HCT116 (cell line): ENCODE measurements at places on chromosomes 2 and 18. TPM values are rescaled to one million over a fixed set of nuclear protein-coding genes. Genes with fewer than 3 reads are reported as not detected.
A peak's percentile ranks its signal among the peaks of the same experiment; 100 is the strongest.

DNA sequence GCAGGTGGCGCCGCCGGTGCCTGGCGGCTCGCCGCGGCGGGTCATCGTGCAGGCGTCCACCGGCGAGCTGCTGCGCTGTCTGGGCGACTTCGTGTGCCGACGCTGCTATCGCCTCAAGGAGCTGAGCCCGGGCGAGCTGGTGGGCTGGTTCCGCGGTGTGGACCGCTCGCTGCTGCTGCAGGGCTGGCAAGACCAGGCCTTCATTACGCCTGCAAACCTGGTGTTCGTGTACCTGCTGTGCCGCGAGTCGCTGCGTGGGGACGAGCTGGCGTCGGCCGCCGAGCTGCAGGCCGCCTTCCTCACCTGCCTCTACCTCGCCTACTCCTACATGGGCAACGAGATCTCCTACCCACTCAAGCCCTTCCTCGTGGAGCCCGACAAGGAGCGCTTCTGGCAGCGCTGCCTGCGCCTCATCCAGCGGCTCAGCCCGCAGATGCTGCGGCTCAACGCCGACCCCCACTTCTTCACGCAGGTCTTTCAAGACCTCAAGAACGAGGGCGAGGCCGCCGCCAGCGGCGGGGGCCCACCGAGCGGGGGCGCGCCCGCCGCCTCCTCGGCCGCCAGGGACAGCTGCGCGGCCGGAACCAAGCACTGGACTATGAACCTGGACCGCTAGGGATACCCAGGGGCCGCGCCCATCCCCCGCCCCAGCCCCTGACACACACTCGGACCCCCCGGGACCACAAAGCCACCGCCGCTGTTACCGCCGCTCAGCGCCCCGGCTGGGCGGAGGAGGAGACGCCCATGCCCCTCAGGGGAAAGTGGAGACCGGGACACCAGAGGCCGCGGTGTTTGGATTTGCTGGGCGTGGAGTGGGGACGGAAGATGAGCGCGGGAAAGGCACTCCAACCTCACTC lies 1.1 kb downstream of the CDK5R2 start:
- no peak for DNase-seq

DNA sequence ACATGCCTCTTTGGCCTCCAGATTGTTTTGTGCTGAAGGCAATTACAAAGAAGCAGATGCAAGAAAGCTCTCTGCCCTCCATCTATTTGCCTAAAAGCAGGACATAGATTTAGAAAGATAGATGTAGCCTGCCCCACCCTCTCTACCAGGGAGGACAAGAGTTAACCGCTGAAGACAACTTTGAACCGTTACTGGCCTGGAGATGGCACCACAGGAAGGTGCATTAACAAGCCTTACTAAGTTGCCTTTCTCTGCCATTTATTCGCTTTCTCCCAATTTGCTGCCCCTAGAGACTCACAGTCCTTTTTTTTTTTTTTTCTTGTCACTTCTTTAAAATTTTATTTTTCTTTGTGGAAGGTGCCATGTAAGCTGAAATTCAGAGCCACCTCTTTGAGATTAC lies 28.8 kb upstream of the RMDN2 start:
- no peak for DNase-seq

DNA sequence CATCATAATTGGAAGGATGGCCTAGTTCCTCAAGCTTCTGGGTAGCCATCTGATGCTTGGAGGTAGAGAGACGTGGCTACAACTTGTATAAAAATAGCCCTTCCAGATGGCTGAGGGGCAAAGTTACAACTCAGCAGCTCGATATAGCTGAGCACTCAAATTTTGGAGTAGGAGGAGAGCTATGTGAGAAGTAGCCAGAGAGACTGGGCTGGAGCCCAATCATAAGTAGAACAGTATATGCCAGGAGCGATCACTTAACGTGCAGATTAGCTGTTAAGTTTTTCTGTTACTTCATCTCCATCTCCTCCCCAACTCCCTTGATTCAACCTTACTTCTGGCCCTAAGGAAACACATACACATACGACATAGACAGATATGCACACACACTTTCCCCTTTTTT lies 28.8 kb downstream of the CNRIP1 start:
- no peak for DNase-seq

- no peak for DNase-seq
Measured at GRCh38 chr2:144438801-144439631, 80.9 kb downstream of the ZEB2 start.

Gene EFR3B
- total RNA-seq = 0.96 TPM

- no peak for DNase-seq
Measured at GRCh38 chr18:25144820-25145219, 207.1 kb downstream of the ZNF521 start.

DNA sequence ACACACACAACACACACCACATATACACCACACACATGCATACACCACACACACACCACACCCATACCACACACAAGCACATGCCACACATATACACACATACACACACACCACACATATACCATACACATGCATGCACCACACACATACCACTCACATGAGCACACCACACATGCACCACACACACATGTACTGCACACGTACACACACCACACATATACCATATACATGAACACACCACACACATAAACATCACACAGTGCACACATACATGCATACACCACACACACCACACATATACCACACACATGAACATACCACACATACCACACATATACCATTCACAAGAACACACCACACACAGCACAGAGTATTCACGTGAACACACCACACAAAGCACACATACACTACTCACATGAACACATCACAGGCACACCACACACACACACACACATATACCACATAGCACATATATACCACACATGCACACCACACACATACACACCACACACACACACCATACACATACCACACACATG lies 219.9 kb upstream of the RAB6C start:
- no peak for DNase-seq

DNA sequence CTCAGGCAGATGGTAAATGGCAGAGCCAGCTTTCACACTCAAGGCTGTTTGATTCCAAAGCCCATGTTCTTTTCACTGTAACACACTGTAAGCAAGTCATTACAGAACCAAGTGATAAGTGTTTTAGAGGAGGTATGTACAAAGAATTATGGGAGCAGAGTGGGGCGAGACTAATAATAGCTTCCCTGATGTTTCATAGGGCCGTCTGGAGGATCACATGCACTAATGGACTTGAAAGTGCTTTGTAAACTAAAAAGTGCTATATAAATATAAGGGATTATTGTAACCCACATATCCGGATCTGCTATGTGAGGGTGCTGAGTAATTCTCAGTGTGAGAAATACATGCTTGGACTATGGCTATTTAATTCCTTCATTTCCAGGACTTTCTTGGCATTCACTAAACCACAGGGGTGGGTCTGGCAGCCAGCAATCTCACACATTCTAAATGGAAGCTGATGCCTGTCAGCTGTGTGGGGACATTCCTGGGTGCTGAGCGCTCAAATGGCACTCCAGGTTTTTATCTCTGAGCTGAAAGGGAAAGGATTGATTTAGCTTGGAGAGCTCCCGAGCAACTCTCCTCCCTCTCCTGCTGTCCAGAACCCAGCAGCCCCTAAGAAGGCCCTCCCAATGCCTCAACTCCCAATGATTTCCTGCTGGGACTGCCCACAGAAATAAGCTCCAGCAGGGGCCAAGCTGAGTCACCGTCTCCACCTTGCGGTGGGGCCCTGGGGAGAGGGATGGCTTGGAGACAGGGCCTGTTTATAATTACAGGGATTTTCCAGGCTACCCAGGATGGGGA lies 222.8 kb downstream of the SOX11 start:
- no peak for DNase-seq

DNA sequence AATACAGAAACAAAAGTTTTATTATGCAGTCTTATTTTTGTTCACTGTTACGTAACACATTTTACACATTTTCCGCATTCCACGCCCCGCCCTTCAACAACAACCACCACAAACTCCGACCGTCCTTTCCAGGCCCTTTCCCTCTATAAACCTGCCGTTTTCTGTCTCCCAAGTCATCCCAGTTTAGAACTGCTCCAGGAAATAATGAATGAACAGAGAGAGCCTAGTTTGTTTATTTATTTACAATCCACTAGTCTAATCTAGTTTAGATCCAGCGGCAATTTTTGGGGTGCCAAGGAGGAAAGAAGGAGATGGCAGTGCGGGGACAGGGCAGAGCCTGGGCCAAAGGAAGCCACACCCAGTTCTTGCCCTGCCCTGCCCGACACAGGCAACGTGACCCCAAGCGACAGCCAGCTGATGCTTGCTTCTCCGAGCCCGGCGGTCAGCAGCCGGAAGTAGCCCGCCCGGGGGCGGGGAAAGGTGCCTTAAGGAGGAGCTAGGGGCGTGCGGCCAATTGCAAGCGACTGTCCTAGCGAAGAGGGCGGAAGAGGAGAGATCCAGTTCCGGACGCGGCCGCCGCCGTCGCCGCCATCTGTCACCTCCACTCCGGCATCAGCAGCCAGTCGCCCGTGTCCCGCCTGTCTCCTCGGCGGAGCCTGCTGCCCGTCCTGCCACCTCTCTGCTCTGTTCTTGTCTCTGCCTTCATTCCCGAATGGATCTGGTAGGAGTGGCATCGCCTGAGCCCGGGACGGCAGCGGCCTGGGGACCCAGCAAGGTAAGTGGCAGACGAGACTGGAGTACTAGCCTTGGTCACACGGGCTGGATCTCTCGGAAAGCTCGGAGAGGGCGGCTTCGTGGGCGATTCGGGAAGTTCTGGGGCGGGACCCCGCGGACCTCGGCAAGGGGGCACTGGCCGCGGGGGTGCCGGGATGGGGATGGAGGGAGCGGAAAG lies at the start of gene RIOK3:
RIOK3 (plus strand) TSS at position 560 of the 952 bp plus-strand sequence; CDS start at position 713, 153 bp downstream.
- peak; percentile 95 for DNase-seq

- no peak for DNase-seq
Measured at GRCh38 chr2:25314514-25315315, 27.0 kb downstream of the DNMT3A start.

DNA sequence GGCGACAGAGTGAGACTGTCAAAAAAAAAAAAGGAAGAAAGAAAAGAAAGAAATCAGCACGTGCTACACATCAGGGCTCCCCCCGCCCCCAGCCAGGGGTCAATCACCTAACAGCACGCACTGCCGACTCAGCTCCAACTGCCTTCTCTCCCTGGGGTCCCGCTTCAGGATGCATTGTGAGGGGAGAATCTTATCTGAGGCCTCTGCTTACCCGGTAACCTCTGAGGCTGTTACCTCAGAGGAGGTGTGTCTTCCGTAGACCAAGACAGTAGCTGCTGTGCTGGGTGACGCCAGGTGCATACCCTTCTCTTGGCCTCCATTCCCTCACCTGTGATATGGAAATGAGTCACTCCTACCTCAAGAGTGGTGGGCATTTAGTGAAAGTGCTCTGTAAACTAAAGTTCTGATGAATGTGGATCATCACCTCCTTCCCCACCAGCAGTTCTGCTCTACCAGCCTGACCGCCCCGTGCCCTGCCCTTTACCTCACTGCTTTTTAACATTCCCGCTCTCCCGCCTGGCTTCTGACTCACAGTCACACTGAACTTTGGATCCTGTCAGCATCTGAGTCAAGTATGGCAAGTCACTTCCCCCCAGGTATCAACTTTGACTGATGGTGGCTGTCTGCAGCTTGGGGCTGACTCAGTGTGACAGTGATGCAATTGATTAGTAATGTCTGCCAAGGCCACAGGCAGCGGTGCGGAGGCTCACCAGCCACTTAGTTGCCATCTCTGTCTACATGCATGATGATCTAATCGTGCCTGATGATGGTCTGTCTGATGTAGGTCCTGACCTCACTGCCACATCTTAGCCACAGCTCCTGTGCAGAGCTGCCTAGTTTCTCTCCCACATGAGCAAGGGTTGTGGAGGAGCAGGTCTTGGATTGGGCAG lies 20.1 kb downstream of the ARID5A start:
- peak; percentile 97 for DNase-seq

DNA sequence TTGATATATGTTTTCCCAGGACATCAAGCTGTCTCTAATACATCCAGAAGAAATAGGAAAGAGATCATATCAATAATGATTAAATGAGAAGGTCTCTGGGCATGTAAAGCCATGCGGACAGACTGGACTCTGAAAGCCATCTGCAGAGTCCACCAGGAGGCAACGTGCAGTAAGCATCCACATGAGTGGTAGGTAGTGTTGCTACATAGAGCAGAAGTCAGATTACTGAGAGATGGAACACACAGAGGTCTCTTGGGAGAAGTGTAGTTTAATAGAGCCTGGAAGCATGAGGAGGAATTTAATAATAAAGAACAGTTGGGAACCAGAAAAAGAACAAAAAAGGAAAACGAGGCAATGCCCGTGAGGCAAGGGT lies 758.1 kb upstream of the DDX18 start:
- no peak for DNase-seq

Gene SKOR2
- total RNA-seq = not detected

DNA sequence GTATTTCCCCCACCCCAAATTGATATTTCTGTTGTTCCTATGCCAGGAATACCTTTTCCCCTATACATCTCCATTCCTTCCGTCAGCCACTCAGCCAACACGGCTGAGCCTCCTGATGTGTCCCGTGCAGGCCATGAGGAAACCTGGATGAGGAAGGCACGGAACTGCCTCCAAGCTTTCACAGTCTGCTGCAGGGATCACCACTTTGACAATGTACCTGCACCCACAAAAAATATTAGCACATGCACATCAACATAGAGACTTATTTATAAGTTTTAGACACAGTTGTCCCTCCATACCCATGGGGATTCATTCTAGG lies 101.4 kb upstream of the PPP1CB start:
- DNase-seq = no peak

GRCh38 chr2:59529726-59530125 lies 1023.7 kb downstream of the BCL11A start:
- no peak for DNase-seq

DNA sequence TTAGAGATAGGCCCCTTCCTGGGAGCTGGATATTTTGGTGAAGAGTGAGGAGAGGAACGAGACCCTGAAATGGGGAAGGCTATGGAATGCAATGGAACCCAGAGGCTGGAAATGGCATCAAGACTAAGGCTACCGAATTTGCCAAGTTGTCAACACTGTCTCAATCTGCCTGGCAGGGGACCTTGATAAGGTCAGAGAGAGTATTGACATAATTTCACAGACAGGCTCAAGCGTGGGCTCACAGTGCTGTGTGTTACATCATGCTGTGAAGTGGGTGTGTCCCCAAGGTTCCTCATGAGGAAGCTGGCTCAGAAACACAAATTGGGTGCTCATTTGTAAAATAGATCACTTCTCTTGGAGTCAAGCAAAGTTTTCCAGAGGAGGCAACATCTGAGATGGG lies 51.8 kb upstream of the CYRIA start:
- no peak for DNase-seq

DNA sequence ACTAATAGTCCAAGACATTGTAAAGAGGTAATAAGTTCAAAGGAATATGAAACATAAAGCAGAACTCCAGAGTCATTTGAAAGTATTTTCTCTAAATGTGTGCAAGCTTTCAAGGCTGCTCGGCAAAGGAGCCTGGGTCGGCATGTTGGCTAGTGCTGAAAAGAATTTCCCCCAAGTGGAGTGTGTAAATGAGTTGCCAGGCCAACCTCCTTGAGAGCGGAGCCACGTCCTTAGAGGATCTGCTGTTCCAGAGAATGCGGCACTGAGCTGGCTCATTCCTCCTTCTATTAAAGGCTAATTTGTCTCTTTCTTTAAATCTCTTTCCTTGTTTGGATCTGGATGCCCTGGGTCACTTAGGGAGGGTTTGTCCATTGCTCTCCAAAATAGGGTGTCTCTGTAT lies 127.5 kb downstream of the RDH14 start:
- no peak for DNase-seq

Gene PELI1
- total RNA-seq = 7.9 TPM
